Stimulated activated naive B cell treated with anti-CD40 and anti-IgM and Interleukin-4, amounts not matched to agents 10 μg/mL and 1 μg/mL and 100 μg/mL, for 72 hours (primary cell): ENCODE measurements at places on chromosomes 4 and X.

- DNase-seq, result no peak
Observed at GRCh38 chr4:2599304-2599654, 62.8 kb downstream of the FAM193A start.

GRCh38 chr4:143089291-143089690 is 95.4 kb upstream of the USP38 start:
- no peak for DNase-seq

DNA sequence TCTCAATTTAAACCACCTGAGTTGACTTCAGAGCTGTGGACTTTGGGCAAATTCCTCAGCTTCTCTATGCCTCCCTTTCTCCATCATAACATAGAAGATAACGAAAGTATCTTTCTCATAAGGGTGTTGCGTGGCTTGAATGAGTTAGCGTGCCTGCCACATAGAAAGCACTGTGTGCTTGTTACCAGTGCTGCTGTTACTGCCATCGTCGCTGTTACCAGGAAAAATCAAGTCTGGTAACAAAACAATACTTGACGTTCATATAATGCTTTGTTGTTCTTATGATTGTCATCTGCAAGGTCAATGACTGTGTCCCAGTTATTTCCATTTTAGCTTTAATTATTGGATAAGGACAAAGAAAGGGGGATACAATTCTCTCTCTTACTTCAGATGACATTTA is 64.4 kb downstream of the DDX60L start:
- no peak for DNase-seq

- DNase-seq, result no peak
Observed at GRCh38 chr4:169340834-169341233, 70.1 kb upstream of the SH3RF1 start.

DNA sequence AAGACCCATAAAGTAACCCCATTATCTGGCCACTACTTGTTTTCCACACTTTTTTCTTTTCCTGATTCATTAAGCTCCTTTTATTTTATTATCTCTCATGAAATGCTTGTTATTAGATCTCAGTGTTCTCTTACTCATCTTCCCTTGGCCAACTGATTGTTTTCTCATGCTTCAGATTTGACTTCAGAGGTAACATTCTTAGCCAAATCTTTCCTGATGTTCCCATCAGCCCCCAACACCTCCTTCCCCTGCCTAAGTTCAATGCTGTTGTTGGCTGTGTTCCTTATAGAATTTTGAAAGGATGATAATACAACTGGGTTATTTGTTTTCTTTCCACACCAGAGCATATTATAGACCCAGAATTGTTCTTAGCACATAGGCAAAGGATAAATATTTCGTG is 75.6 kb downstream of the BMPR1B start:
- no peak for DNase-seq

DNA sequence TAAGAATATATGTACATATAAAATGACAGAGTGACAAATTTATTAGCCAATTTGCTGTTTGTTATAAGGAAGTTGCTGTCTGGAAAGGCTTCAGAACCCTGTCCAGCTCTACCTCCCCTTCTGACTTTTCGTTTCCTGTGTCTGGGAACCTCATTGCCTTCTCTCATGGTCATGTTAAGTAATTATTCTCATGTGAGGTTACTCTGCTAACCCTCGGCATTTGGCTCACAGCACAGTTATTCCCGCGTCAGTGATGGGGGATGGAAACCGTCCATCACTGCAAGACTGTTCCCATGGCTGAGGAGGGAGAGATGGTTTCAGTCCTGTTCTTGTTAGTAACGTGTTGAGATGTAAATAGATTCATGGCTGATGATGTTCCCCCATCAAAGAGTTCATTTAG is 11.9 kb downstream of the EDNRA start:
- DNase-seq, result no peak
